ENCODE measurements at places on chromosomes 1 and 21.

DNA sequence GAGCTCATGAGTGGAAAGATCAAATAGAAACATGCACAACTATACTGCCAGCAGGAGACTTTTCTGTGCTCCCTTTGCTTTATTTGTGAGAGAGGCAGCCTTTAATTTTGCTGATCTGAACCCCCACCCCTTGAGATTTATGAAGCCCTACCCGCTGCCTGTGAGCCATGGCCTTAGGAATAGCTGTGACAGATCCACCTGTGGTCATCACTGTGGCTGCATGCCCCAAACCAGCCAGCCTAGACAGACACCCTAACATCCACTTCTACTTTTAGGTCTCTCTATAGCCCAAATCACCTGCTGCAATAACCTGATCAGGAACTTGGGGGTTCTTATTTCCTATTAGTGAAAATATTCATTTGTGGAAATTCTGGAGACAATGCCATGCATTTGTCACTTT is 196.2 kb downstream of the C1orf94 start:
- DNase-seq, result no peak

GRCh38 chr1:1775327-1776226 is 2.7 kb downstream of the NADK start:
- no peak for DNase-seq

DNA sequence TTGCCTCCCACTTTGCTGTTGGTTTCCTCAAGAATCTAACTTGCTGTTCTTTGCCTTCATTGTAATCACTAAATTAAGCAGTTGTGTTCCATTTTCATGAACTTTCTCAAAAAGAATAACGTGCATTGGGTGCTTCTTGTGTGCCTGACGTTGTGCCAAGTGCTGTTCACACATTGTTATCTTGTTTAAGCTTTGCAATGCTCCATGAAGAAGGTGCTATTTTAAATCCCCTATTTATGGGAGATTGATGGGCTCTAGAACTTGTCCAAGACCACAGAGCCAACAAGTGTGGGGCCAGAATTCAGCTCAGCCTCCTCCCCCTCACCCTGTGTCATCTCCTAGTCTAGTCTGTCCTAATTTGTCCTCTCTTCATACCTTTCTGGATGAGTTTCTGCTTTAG is 199.8 kb downstream of the C1orf94 start:
- DNase-seq, result no peak

- no peak for DNase-seq
These were observed 26.9 kb downstream of the IGSF21 start for GRCh38 chr1:18134324-18135046.

GRCh38 chr1:182680901-182681567 is 3.4 kb downstream of the RGS8 start:
- no peak for DNase-seq

DNA sequence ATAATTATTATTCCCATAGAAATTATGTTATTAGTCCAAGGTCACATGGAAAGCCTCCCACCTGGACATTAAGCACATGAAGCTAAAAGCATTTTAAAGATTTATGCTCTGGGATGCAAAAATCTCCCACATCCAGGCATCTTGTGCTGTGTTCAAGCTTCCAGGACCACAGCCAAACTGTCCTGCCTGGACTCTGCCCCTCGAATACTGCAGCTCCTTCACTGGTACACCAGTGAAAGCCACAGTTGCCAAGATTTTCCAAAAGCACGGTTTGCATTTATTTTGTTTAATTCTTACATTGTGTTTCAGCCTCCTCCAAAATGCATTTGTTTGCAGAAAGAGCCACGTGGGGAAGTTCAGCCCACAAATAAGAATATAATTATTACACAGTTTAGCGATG is 38.6 kb downstream of the C8B start:
- no peak for DNase-seq

- no peak for DNase-seq
These were observed 11.2 kb upstream of the FOXO6 start for GRCh38 chr1:41350055-41350378.

DNA sequence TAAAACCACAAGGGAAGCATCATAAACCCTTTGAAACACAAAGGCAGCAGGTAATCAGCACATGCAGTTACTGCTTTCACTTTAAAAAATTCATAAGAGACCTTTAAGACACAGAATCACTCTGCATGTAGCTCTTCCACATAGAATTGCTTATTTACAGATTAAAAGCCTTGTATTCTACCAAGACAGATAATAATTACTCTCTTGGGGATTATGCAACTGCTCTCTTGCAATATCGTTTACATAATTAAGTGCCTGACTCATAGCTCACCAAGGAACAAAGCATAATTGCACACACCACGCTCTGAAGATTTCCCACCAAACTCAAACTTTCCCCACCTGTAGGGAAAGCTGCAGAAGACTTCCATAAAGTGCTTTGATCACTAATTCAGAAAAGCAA is 87.9 kb downstream of the VAV3 start:
- no peak for DNase-seq

DNA sequence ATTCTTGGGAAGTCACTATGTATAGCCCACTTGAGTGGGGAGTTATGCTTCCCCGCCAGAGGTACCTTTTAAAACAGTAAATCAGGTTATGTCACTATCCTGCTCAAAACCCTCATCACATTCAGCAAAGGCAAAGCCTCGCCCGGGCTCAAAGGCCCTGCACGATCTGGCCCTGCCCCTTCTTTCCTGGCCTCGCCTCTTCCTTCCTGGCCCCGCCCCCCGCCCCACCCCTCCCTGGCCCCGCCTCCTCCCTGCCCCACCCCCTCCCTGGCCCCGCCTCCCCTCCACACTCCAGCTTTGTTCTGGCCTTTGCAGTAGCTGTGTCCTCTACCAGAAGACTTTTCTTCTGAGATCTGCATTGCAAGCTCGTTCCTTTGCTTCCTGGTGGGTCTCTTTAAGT is 6.6 kb downstream of the LDLRAD2 start:
- DNase-seq, result no peak

DNA sequence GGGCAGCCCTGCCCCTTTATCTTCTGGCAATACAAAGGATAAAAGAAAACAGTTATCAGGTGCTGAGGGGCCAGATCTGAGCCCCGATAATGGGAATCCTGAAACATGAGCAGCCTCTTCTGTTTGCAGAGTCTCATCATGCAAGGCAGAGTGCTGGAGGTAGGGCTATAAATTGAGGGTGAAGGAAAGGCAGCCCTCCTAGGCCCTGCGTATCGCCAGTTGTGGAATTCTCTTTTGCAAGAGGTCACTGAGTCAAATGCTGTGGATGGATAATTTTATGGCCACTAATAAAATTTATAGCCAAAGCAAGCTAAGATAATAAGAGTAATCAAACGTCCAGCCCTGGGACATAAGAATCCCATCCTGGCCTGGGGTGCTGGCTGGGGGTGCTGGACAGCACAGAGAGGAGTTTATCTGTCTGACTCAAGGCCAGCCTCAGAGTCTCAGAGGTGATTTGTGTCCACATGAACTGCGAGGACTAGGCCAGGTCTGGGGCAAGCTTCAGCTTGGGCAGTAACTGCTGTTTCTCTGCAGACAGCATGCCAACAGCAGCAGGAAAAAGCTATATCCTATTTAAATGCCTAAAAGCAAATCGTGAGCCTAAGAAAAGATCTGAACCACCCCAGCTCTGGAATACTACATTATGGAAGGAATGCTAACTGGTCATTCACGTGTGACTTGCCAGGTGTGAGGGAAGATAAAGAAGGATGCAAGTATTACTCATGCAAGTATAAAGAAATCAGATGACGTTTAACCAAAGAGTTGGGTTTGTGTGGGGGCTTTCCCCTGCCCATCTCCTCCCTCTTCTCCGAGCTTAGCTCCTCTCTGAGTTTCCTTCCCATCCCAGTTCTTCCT is 254.8 kb downstream of the KIF26B start:
- no peak for DNase-seq

- no peak for DNase-seq
These were observed at the start of gene TMEM125 for GRCh38 chr1:43269627-43270375. TSS of gene TMEM125 (plus strand) at chr1:43269983. CDS start at chr1:43272723, 2,740 bp downstream.

DNA sequence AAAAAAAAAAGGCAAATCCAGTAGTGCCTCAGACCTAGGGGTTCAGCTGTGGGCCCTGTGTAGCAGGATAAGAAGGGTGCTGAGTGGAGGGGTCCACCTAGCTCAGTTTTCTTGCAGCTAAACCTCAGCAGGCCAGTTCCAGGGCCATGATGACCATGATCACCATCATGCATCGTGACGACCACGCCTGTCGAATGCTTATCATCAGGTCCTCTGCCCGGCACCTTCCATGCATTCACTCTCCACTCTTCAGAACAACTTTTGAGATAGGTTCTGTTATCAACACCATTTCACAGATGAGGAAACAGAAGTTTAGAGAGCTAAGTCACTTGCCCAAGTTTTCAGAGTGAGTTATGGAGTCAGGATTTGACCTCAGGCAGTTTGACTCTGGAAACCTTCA is 54.9 kb downstream of the ACBD3 start:
- no peak for DNase-seq

- DNase-seq, result no peak
These were observed 5.6 kb upstream of the POFUT2 start for GRCh38 chr21:45293220-45293725.

GRCh38 chr1:77857552-77857951 is 30.9 kb upstream of the NEXN start:
- no peak for DNase-seq

DNA sequence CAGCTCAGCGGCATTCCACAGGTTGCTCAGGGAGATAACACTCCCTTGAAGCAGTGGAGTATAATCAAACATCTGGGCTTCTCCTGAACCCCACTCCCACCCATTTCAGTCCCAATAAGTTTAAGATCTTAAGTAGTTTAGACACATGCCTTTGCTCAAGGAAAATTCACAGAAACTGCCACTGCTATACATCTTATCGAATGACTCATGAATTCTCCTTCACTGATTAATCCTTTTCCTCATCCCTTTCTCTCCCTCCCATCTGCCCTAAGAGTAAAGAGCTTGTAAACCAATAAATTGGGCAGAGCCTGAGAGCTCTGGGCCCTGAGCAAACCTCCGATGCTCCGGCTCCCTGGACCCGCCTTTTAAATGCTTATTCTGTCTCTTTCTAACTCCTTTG is 10.2 kb downstream of the VN1R5 start:
- no peak for DNase-seq

DNA sequence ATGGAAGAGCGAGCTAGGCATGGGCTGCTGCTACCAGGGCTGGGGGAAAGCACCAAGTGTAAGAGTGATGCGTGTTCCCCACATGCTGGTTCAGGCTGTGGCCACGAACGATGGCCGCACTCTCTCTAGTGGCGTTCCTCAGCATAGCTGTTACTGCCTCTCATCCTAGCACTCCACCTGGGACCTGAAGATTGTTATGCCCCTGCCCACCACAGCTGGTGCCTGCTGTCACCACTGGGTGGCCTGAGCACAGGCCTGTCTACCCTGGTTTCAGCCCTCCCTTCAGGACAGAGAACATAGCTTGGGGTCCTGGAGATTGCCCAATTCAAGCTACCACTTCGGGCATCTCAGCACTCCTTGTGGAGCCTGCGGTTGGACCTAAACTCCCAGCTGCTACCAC is 80.1 kb upstream of the PDC start:
- no peak for DNase-seq

GRCh38 chr1:187034501-187034900 is 205.8 kb downstream of the PLA2G4A start:
- no peak for DNase-seq

DNA sequence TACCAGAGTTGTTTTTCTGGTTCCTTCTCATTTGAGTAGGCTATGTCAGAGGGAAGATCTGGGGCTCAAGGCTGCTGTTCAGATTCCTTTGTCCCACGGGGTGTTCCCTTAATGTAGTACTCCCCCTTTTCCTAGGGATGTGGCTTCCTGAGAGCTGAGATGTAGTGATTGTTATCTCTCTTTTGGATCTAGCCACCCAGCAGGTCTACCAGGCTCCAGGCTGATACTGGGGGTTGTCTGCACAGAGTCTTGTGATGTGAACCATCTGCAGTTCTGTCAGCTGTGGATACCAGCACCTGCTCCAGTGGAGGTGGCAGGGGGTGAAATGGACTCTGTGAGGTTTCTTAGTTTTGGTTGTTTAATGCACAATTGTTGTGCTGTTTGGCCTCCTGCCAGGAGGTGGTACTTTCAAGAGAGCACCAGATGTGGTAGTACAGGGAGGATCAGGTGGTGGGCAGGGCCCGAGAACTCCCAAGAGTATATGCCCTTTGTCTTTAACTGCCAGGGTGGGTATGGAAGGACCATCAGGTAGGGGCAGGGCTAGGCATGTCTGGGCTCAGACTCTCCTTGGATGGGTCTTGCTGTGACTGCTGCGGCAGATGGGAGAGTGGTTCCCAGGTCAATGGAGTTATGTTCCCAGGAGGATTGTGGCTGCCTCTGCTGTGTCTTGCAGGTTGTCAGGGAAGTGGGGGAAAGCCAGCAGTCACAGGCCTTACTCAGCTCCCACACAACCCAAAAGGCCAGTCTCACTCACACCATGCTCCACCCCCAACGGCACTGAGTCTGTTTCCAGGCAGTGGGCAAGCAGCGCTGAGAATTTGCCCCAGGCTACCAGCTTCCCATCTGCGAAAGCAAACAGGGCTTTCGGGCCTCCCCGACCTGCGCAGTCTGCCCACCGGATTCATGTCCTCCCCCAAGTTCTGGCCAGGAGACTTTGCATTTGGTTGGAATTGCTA is 64.2 kb downstream of the SERINC2 start:
- no peak for DNase-seq

- DNase-seq, result no peak
These were observed 90.7 kb downstream of the MAB21L3 start for GRCh38 chr1:116201911-116202310.

DNA sequence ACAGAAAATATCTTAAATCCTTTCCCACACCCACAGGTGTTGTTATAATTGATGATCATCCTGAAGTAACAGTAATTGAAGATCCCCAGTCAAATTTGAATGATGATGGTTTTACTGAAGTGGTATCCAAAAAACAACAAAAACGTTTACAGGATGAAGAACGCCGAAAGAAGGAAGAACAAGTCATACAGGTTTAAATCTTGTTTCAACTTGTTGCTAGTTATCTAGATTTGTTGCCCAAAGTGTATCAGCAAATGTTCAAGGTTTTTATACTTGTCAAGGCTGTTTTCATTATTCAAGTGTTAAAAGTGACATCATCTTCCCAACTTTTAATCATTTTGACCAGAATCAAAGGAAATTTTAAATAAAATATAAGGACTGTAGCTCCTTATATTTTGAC is 64.7 kb downstream of the PRRC2C start:
- no peak for DNase-seq

DNA sequence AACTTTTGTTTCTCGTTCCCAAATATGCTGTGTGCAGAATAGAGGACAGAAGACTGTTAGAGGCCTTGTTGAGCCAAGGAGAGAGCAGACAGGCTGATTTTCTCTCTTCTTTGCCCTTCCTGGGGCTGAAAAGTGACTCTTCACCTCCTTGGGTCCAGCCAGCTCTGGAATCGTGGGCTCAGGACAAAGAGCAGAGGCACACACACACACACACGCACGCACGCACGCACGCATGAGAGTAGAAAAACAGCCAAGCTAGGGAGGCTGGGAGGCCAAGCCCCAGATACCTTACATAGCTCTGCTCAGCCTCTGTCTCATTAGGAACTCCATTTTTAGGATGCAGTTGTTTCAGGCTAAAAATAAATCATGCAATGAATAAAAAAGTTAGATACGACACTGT is at the start of gene CASQ2:
CASQ2 (minus strand) TSS at position 166 of the 400 bp plus-strand sequence. CDS start 173 bp downstream, outside the sequence.
- no peak for DNase-seq
